CD4-positive, alpha-beta T cell treated with Interleukin-6 at 100 ng/mL for 8 hours (primary cell): ENCODE measurements at places on chromosomes 4 and X.

GRCh38 chr4:15765391-15765790 lies 12.7 kb upstream of the CD38 start:
- DNase-seq: peak; percentile 14

- DNase-seq: no peak
These were observed 7.7 kb upstream of the HAND2 start for GRCh38 chr4:173537613-173538147.

- no peak for DNase-seq
These were observed 390.6 kb downstream of the GPM6A start for GRCh38 chr4:175421506-175421905.

DNA sequence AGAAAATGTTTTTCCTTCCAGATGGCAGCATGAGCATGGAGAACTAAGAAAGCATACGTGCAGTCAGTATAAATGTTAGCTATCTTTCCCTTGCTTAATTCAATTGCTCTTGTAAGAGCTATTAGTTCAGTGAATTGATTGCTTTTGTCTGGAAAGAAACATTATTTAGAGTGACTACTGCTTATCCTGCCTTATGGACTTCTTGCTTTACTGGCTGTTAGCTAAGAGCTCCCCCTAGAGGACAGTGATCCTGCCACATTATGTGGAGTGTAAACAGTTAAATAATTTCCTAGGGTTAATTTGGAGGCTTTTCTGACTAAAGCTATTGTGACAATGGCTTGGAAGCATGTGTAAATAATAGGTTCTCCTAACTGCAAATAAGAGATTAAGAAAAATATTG lies 1402.4 kb downstream of the FAM133A start:
- no peak for DNase-seq

- no peak for DNase-seq
These were observed 39.7 kb downstream of the VEGFC start for GRCh38 chr4:176753049-176753448.

GRCh38 chr4:101970547-101971155 lies 180.1 kb downstream of the BANK1 start:
- no peak for DNase-seq

DNA sequence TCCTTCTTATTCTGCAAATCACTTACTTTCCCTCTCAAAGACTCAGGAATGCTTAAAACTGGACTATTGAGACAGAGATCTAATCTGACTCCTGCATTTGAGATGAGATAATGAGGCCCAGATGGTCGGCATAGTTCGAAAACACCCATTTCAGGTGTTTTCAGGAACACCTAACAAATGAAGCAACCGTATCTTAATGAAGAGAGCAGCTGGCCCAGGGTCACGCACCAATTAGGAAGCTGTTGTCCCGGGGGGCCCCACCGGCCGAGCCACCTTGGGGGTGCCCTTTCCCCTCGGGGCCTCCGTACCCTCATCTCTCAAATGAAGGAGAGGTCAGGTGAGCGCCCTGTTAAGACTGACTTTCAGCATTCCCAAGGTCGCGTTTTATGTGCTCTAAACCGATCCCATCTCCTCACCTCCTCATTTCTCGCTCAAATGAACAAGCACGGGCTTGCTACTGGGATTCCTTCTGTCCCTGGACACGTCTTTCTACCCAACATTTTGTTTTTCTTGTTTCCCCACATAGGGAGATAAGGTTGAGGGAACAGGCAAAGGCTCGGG lies 824 bp downstream of the LRPAP1 start:
- DNase-seq: no peak

DNA sequence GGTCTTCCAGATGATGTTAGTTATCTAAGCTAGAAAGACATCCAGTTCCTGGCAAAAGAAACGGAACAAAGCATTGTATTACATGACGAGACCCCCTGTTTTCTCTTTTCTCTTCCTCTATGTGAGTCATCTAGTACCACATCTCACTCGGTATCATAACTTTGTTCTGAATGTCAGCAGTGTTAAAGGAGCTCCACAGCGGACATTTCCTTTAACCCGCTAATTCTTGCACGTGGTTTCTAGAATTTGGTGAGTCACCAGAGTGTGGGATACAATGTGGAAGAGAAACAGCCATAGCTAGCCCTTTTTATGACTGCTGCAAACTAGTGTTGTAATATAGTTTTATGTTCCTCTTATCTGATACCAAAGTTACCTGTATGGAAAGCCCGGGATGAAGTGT lies 243.7 kb downstream of the TENM3 start:
- no peak for DNase-seq

- DNase-seq: peak; percentile 21
These were observed 71.8 kb downstream of the SUPT20HL2 start for GRCh38 chrX:24241822-24242648.

GRCh38 chrX:22039541-22039940 lies 7.4 kb downstream of the PHEX start:
- no peak for DNase-seq

DNA sequence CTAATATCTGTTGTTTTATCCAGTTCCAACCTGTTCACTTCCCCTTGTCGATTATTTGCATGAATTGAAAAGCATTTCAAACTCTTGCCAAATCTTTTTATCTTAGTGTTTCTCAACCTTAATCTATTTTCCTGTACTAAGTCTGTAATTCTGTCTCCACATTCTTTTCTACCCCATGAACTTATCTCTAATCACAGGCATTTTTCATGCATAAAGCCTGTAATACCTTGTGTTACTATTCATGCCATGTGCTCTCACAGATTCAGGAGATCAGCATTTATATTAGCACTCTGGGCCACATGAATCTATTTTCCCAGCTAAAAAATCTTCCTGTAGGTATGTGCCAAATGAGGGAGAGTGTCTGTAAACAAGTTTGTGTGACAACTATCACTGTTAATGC lies 1360.9 kb downstream of the STIM2 start:
- DNase-seq: no peak

DNA sequence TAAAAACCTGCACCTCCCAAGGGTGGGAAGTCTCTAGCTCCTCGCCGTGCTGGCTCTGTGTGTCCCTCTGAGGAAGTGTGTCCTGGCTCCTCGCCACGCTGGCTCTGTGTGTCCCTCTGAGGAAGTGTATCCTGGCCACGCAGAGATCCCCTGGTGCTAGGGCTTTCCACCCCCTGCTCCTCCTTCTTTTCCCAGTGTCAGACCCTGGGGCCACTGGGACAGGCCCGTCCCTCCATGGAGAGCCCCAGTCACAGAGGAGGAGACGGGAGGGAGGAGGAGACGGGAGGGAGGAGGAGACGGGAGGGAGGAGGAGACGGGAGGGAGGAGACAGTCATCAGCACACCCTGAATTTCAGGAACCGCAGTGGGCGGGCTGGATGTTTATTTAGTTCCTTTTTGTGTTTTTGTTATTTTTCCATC lies 53.8 kb upstream of the HGFAC start:
- no peak for DNase-seq

- no peak for DNase-seq
These were observed 427.2 kb downstream of the FAT4 start for GRCh38 chr4:125741825-125742452.

GRCh38 chrX:21376636-21377035 lies 2.4 kb downstream of the CNKSR2 start:
- no peak for DNase-seq

- no peak for DNase-seq
These were observed 17.5 kb upstream of the BMP15 start for GRCh38 chrX:50893047-50893446.

DNA sequence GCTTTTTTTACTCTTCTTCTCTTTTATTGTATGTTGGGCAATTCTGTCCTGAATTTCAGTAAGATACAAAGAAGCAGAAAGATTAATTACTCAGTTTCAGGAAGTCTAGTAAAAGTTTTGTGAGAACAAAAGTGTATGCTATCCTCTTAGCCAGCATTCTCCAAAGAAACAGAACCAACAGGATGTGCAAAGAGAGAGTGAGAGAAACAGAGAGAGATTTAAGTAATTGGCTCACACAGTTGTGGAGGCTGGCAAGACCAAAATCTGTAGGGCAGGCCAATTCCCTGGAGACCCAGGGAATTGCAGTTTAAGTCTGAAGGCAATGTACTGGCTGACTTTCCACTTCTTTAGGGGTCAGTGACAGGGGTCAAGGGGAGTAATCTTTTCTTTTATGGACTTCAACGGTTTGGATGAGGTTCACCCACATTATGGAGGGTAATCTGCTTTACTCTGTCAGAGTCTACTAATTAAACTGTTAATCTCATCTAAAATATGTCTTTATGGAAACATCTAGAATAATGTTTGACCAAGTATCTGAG lies 59.2 kb upstream of the SLC39A8 start:
- DNase-seq: no peak
